ENCODE measurements at places on chromosomes 4 and X.
A peak's percentile ranks its signal among the peaks of the same experiment; 100 is the strongest.

DNA sequence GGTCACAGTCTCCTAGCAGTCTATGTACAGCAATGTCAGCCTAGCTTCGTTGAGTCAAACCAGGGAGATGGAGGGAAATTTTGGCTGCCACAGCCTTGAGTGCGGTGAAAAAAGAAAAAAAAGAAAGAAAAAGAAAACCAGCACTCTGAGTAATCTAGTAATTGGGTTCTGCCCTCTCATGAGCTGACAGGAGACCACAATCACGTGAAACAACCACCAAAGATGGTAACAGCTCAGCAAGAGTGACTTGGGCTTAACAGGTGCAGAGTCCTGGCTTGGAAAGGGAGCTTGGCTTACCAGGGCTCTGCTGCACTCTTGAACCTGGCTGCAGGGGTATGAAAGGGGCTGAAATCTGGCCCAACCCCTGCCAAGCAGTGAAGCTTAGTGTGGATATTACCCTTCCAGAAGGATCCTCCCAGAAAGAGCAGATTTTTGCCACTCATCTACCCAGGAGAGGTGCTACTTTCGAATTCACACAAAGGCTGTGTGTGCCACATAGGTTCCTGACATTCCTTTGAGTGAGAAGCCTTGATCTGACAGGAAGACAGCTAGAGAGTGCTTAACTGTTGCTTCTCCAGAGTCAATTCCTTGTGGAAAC is 350.3 kb downstream of the PTTG2 start:
- DNase-seq: no peak

DNA sequence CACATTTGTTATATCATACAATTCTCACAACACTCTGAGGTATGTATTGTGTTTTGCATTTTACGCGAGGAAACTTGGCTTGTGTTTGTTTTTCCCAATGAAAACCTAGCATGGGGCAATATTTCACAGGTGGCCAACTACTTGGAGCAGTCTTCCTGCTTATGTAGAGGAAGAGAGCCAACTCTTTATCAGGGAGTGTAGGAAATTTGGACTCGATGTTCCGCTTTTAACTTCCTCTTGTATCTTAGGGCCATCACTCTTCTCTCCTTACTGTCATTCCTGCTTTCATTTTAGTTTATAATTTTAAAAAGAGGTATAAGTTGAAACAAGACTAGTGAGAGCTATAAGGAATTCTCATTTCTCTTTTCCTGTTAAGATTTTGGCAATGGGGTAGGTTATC is 107.7 kb upstream of the RPS6KA3 start:
- DNase-seq: no peak

- no peak for DNase-seq
Observed at GRCh38 chrX:135556055-135556454, 35.6 kb downstream of the INTS6L start.

DNA sequence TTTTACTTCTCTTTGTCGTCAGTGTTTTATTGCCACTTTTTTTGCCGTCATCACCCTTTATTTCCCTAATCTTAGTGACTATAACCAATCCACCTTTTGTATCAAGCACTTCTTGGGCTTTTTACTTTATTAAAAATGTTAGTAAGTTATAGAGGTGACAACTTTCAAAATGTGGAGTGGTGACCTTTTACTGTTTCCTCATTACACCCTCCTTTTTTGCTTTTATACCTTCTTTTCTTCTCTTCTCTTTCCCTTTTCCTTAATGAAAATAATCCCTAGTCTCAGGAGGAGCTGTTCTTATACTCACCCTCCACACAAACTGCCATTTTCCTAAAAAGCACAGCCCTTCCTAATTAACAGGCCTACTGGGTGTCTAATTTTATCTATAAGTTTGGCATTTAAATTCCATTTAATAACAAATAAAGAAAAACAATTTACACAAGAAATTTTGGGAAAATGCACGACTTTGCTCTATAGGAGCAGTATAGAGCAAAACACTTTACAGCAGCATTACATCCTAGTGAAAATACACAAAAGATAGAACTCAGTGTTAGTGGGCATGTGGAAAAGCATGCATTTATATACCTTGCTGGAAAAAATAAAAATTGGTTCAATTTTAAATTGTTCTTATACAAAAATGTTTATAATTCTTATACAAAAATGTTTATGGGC is 27.3 kb downstream of the BBS12 start:
- DNase-seq: no peak

DNA sequence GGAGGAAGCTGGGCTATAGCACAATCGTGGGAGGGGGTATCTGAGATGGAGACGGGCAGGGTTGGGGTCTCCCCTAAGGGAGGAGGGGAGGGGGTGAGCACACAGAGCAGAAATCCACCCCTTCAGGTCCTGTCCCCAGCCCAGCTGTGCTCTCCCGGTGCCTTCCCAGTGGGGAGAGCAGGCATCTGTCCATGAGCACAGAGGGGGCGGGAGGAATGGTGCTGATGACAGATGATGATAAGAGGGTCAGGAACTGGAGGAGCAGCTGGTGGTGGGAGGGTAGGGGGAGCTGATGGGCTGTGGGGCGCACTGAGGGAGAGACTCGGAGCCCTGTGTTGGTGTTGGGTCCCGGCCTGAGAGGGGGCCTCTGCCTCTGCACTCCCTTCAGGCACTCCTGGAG is 8.6 kb downstream of the ATP2B3 start:
- DNase-seq: no peak

- no peak for DNase-seq
Observed at GRCh38 chrX:140711894-140712293, 2.3 kb downstream of the LINC00632 start.

- DNase-seq: peak; percentile 21
Observed at GRCh38 chrX:56765811-56766553, 36.9 kb downstream of the NBDY start.

DNA sequence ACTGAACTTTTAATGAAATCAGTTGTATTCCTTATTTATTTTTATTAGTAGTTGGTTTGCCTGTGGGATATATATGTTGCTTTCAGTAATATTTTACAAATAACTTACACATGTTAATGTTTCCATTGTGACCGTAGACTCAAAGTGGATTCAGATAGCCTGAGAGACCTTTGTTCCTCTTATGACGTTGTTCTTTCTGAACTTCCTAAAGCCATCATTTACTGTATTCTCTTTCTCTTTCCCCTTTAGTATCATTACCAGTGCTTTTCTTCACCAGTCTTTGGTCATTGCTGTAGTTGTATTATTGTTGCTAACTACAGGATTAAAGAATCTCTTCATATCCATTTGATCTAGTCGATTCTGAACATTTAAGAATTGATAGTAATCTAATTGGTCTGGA is 4.3 kb downstream of the STIM2 start:
- DNase-seq: no peak

DNA sequence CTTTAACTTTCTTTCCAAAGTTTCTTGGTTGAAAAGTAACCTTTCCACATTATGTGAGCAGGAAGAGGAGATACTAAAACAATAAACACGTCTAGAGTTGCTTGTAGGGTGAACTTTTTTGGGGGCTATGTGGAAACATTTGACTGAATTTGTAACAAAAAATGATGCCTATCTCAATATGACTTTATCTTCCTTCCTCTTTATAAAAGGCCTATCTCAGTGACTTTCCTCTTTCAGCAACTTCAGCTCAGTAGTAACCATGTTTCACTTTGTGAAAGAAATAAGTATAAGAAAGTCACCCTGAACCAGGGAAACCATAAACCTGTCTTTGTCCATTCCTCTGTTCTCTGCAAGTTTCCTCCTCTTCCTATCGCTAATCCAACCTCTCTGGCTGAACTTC is 124.7 kb upstream of the TMEM164 start:
- no peak for DNase-seq

DNA sequence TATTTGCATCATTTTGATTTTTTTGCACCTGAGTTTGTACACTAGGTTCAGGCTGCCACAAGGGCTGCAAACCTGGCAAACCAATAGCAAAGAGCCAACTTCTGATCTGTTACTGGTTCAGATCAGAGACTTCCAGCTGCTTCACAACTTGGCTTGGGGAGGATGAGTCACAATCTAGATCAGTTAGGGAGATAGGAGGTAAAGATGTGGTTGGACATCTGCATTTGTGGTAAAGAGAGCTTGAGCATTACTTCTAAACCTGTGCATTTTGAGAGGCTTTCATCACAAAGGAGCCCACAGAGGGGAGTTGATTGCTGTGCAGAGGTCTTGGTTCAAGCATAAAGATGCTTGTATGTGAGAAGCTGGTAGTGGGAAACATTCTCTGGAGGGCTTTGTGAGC is 34.5 kb downstream of the LINC00632 start:
- DNase-seq: no peak

DNA sequence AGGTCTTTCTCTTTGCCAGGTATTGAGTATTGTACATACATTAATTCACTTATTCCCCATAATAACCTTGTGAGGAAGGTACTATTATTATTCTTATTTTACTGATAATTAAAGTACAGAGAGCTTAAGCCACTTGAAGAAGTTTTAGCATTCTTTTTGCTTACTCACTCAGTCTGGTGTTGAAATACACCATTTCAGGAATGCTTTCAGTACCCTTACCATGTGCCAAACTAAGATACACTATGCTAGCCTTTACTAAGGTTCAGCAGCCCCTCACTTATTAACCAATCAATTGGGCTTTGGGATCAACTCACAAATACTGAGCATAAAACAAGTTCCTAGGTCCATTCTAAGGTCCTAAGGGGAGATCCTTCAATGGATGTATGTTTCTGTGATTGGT is 179.0 kb upstream of the FGF13 start:
- DNase-seq: no peak

DNA sequence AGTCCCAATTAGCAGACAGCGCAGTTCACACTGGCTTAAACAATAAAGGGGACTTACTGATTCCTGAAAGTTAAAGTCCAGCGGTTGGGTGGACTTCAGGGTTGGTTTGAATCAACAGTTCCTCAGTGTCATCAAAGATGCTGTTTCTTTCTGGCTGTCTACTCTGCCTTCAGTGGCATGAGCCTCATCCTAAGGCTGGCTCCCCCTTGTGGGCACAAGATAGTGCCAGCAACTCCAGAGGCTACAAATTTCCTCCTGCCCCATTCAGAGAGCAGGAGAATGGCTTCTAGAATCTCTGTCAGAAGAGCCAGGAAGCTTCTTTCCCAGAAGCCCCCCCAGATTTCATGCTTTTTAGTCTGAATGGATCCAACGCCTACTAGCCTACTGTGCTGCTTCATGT is 82.4 kb upstream of the MTM1 start:
- no peak for DNase-seq

- no peak for DNase-seq
Observed at GRCh38 chrX:7444967-7445366, 297.0 kb upstream of the PUDP start.

DNA sequence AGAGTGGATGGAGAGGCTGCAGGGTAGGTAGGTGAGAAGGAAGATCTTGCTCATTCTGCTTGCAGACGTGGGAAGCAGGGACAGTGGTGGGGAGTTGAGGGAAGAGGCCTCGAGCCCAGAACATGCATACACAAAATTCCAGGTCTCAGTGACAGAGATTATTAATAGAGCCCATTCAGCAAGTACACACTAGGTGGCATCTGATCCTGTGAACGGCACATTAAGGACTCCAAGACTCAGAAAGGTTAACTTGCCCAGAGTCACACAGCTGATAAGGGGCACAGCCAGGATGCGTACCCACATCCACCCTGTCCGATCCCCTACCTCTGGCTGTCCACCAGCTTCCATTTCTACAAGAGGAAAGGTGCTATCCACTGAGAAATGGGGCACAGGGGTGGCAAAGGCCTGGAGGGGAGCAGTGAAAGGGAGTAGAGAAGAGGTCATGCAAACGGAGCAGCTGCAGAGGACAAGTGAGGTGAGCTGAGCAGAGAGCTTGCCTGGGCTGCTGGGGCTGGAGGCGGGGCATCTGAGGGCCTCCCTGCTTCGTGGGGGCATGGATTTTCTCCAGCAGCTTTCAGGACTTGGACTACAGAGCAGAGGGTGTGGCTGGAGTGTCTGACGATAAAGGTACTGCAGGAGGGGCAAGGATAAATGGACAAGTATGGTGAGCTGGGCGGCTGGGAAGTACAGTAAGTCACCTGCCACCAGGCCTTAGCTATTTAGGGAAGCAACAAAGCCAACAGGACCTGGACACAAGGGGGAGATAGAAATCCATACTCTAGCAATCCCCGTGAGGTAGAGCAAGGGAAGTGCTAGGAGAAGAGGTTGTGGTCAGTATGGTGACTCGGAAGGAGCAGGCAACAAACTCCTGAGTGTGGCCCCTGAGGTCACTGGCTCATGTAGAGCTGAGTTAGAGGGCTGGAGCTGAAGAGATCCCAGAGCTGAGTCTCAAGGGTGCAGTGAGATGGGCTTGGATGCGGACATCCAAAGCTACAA is 11.2 kb downstream of the IDS start:
- DNase-seq: no peak

- DNase-seq: no peak
Observed at GRCh38 chr4:56424697-56425514, 10.5 kb downstream of the PPAT start.

GRCh38 chr4:37762991-37763368 is 63.5 kb upstream of the PGM2 start:
- DNase-seq: no peak

DNA sequence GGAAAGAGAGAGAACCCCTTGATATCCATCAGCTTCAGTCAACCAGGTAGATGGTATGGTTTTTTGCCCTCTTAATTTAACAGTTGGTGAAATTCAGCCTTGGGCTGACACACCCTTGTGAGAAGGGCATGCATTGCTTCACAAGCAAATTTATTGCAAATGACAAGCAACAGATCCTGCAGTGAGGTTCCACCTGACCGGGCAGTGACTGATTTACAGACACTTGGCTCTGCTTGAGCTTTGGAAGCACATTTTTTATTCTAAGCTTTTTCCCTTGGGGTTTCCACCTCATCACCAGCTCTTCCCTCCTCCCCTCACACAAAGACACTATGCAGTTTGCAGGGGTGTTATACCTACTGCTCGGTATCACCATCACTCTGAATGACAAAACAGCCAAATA is 28.3 kb upstream of the SERTM2 start:
- DNase-seq: no peak

DNA sequence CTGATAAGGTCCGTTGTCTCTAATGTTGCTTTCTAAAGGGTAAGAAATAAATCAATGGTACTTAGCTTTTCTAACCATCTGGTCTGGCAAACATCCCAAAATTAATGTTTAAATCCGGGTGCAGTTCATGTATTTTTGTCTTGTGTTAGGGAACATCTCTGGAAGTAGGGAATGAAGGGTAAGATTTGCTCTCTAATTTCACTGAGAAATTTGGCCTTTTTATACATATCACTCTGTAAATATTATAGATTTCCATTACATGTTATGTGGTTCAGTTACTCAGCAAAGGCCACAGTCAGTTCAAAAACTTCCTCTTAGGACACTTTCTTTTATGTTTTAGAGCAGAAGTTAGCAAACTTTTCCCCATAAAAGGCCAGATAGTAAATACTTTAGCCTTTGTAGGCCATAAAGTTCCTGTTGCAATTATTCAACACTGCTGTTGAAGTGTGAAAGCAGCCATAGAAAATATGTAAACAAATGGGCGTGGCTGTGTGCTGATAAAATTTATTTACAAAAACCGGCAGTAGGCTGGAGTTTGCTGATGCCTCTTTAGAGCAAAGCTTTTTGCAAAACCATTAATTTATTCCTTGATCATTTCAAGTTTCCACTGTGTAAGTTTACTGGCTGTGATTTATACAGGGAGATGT is 218.1 kb downstream of the ANTXR2 start:
- no peak for DNase-seq

Measured in upper lobe of right lung (tissue), 1 donor.